ENCODE measurements at places on chromosomes 6 and 20.

GRCh38 chr6:115909923-115910546 is 150.7 kb downstream of the FRK start:
- DNase-seq, result no peak
- H3K4me3 ChIP-seq, result no peak overlapping the region
- no peaks in the 10 kb centered on the region for H3K4me1 ChIP-seq
- H3K36me3 ChIP-seq, result no peaks in the 10 kb centered on the region
- no peaks in the 10 kb centered on the region for H3K27me3 ChIP-seq

- peaks cover 16% of the 10 kb centered on the region for H3K4me1 ChIP-seq
- no peaks in the 10 kb centered on the region for H3K36me3 ChIP-seq
- no peak overlapping the region for H3K27ac ChIP-seq
- no peaks in the 10 kb centered on the region for H3K27me3 ChIP-seq
- H3K4me3 ChIP-seq, result no peak overlapping the region
- DNase-seq, result no peak
Measured at GRCh38 chr20:40257763-40258162, 431.3 kb downstream of the MAFB start.

- H3K27me3 ChIP-seq, result no peaks in the 10 kb centered on the region
- H3K36me3 ChIP-seq, result no peaks in the 10 kb centered on the region
- peak overlapping the region; percentile 77 for H3K27ac ChIP-seq
- H3K4me3 ChIP-seq, result no peak overlapping the region
- H3K4me1 ChIP-seq, result peaks cover 60% of the 10 kb centered on the region
Measured at GRCh38 chr6:47246551-47246950, 63.2 kb downstream of the TNFRSF21 start.

GRCh38 chr6:154938221-154938580 is 56.9 kb upstream of the TIAM2 start:
- no peaks in the 10 kb centered on the region for H3K27me3 ChIP-seq
- DNase-seq, result no peak
- no peaks in the 10 kb centered on the region for H3K4me1 ChIP-seq
- no peak overlapping the region for H3K4me3 ChIP-seq
- no peaks in the 10 kb centered on the region for H3K36me3 ChIP-seq
- H3K27ac ChIP-seq, result no peak overlapping the region

GRCh38 chr6:16690608-16691142 is 70.6 kb downstream of the ATXN1 start:
- no peaks in the 10 kb centered on the region for H3K4me1 ChIP-seq
- H3K27me3 ChIP-seq, result no peaks in the 10 kb centered on the region
- no peak overlapping the region for H3K27ac ChIP-seq
- H3K4me3 ChIP-seq, result no peak overlapping the region
- no peak for DNase-seq
- no peaks in the 10 kb centered on the region for H3K36me3 ChIP-seq
